ENCODE measurements at places on chromosomes 6 and 20.

GRCh38 chr20:23341073-23341472 is 9.5 kb upstream of the NXT1 start:
- no peak for DNase-seq

DNA sequence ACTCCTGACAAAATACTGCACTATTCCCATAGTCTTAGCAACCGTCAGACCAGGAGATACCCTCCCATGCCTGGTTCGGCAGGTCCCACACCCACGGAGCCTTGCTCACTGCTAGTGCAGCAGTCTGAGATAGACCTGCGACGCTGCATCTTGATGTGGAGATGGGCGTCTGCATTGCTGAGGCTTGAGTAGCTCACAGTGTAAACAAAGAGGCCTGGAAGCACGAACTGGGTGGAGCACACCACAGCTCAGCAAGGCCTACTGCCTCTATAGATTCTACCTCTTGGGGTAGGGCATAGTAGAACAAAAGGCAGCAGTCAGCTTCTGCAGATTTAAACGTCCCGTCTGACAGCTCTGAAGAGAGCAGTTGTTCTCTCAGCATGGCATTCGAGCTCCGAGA is 25.4 kb downstream of the TMEM244 start:
- DNase-seq: no peak

DNA sequence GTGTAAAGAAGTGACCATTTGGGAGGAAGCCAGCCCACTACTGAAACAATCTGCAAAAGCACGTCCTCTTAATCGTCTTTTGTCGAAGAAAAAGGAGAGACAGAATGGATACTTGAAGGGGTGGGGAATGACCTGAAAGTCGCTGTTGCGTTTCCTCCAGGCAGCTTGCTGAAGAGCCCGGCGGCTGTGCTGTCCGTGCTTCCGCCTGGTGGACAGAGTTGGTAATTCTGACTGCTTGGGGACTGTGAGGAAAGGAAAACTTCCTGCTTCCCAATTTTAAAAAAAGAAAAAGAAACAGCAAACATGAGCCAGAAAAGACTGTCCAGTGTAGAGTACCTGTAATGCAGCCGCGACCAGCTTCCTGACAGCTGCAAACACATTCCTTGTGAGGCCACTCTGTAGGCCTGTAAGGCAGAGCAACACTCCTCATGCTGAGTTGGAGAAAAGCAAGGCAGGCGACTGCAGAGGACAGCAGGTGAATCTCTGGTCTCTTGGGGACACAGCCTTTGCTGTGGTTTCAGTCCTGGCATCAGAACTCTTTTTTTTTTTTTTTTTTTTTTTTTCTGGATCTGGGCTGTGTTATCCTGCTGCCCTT is 251.1 kb upstream of the TBX18 start:
- DNase-seq: no peak

GRCh38 chr6:158849899-158850806 is 31.0 kb upstream of the EZR start:
- DNase-seq: peak; percentile 17

GRCh38 chr6:168691774-168692173 is 250.8 kb downstream of the SMOC2 start:
- no peak for DNase-seq

GRCh38 chr6:32329141-32329540 is 42.6 kb downstream of the TSBP1 start:
- DNase-seq: no peak

DNA sequence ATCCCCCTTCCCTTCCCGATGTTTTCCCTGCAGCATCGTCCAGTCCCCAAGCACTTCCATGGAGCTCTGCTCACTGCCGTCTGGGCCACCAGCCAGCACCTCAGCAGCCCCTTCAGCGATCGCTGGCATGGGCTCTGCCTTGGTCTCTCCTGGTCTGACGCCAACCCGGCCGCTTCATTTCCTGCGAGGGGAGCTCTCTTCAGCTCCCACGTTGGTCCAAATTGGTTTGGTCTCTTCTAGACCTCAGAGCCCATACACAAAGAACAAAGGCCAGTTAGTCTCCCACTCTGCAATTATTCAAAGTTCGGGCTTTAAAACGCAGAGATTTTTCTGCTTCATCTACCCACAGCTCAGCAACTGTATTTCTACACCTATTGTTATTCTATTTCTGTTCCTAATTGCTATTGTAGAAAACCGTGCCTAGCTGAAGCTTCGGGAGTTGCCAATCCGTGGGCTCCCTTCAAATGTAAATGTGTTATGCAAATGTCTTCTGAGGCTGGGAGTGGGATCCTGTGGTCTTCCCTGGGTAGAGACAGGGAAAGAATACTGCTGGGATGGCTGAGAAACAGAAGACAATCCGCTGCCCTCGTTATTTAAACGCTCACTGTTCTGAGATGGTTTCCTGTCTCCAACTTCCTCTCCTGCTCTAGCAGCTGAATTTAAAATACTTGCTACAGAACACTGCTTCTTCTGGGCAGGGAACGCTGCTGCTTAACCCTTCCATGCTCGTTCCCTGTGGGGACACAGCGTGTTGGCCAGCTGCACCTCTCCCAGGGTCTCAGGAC is 154.2 kb upstream of the QKI start:
- no peak for DNase-seq

- no peak for DNase-seq
Measured at GRCh38 chr20:3275064-3275935, 36.3 kb upstream of the SLC4A11 start.

- DNase-seq: no peak
Measured at GRCh38 chr6:160750276-160750689, 48.2 kb downstream of the PLG start.

DNA sequence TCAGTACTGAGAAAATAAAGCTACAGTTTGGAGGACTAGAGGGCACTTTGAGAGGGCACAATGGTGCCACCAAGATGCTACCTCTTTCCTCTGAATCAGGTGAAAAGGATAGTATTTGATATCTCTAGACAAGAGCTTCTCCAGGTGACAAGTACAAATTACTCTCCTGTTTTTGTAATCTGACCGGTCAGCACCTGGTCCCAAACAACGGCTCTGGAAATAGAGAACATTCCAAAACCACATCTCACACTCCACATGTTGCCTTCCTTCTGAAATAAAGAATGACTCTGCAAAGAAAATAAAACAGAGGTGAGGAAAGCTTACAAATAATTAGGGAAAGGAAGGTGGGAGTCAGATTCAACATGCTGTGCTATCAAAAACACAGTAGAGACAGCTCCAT is 51.3 kb upstream of the CITED2 start:
- no peak for DNase-seq

DNA sequence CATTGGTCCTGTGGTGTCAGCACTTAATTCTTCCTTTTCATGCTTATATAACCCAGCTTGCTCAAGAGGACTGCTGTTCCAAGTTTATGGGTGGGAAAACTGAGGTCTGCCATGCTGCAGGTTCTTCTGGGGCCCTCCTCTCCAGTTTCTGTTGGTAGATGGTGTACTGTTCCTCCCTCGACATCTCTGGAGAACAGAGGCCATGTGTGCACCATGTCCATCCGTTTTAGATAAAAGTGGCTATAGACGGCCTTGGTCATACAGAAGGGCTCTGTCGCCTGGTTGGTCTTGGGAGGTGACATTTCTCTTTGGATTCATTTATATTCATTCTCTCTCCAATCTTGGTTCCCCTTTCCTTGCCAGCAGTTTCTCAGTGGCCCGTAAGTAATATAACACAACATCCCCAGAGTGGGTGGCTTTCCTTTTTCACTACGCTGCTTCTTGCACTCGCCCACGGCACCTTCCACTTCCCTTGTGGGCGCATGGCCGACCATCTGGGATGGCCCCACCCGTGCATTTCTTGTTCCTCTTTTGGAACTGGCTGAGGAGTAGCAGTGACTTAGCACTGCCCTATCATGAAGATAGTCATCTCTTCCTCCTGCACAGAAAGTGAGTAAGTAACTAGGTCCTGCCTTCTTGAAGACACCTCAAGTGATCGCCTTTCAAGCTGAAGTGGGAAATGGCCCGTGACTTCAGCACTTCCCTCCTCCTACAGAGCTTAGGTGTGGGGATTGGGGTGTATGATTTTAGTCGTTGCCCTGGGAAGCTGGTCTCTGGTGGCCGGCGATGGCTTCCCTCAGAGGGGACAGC is 94.2 kb downstream of the RREB1 start:
- no peak for DNase-seq

DNA sequence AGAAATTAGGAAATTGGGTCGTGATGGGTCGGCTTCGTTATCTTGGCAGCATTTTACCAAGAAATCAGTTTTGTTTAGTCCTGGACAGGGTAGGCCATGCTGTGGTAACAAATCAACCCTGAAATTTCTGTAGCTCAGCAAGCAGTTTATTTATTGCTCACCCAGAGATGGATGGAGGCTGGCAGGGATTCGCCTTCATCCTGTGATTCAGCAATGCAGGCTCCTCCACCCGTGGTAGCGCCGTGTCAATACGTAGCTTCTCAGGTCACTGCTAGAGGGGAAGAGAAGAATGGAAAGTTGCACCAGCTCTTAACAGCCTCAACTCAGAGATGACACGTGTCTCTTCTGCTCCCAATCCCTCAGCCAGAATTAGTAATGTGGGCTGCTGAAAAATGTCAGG is 157.0 kb upstream of the SGK1 start:
- no peak for DNase-seq

- DNase-seq: no peak
Measured at GRCh38 chr6:122799916-122800686, 11.0 kb downstream of the SMPDL3A start.

DNA sequence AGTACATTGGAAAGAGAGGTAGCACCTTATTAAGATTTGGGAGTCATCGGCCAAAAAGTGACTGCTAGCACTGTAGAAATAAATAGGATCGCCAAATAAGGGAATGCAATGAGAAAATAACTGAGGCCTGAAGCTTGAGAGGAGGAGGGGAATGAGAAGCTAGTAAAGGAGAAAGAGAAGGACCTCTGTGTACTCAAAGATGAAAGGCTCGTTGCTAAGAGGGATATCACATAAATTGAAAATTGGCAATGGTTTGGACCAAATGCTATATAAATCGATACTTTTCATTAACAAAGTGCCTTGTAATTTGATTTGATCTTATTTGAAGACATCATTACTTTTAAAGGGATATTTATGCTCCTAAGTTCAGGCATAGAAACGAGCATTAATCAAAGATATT is 796.3 kb downstream of the QKI start:
- no peak for DNase-seq

DNA sequence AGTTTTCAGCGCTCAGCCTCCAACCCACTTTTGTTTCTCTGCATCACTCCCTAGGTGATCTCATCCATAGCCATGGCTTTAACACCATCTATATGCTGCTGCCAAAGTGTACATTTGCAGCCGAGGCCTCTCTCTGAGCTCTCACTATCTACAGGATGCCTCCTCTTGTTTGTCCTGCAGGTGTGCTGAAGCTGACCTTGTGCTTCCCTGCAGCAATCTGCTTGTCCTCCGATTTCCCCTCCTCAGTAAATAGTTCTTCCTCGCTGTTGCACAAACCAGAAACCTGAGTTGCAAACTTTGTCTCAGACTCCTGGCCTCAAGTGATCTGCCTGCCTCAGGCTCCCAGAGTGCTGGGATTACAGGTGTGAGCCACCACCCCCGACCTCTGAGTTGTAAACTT is 3.7 kb upstream of the TXNDC5 start:
- DNase-seq: no peak

GRCh38 chr20:25534845-25535244 is 50.5 kb downstream of the NINL start:
- no peak for DNase-seq

GRCh38 chr6:7114744-7115458 is 7.1 kb downstream of the RREB1 start:
- no peak for DNase-seq

DNA sequence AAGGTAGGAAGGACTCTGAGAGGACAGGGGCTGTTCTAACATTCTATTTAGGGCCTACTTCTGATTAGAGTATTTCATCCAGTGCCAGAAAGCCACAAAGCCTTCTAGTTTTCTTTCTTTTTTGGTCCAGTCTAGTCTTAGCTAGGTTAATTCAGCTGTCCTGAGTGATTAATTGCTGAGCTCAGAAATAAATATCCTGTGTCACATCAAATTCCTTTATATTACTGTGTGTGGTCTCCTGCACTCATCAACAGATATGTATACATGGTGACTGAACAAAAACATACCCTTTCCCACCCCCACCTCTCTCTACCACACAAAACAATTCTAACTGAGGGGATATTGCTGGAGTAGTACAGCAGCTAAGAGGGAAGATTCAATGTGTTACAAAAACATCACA is 601.5 kb upstream of the NRSN1 start:
- no peak for DNase-seq

DNA sequence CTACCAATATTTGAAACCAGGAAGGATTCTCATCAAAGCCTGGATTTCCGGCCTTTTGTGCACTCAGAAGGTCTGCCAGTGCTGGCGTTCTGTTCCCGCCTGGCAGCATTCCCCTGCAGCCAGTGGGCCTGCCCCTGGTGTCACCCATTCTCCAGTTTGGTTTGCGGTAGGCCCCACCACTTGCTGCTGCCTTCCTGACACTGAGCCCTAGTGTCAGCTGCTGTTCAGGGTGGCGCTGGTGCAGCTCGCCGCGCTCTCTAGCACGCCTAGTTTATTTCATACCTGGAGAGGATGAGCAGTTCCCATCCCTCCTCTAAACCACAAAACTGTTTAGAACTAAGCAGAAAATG is 9.5 kb downstream of the NPEPL1 start:
- no peak for DNase-seq

DNA sequence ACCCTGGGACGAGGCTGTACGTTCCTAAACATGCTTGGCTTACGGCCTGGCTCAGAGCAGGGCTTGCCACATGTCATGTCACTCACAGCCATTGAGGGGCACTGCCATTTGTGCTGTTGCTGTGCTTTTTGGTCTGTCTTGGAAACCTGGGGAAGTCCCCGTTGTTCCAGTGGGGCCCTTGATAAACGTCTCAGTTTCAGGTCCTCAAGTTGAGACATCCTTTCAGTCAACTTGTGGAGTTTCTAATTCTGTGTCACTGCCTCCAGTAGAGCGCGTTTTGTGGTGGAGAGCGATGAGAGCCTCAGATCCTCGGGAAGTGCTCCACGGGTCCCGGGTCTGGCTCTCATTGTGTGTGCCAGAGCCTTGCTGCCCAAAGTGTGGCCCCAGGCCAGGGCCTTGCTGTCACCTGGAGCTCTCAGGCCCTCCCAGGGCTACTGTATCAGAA is 43.0 kb upstream of the CCR6 start:
- DNase-seq: peak; percentile 22

GRCh38 chr6:19181211-19181610 is 656.0 kb upstream of the ID4 start:
- no peak for DNase-seq

- no peak for DNase-seq
Measured at GRCh38 chr20:59993736-59994430, 35.7 kb downstream of the CDH26 start.

GRCh38 chr6:139151425-139152087 is 16.7 kb downstream of the HECA start:
- DNase-seq: no peak

- DNase-seq: no peak
Measured at GRCh38 chr6:118649918-118650581, 1.3 kb downstream of the CEP85L start.

DNA sequence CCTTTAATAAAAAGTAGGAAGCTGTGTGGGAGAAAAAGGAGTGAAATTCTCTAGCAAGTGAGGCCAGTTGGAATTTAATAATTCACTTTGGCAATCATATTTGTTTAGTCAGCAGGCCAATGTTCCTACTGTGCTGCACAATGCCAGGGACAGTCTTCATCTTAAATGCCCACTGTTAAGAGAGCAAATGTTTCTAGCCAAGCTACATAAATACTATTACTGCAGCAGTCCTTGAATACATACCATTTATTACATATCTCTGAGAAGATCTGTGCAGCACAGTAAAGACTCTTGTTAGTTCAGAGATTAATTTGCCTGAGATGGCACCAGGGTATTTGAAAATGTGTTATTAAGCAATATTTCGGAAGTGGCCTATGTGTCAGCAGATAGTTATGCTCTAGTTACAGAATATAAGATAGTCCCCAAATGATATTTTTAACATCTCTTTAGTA is 105.4 kb downstream of the OGFRL1 start:
- no peak for DNase-seq

GRCh38 chr6:162580619-162581018 is 146.9 kb downstream of the PRKN start:
- no peak for DNase-seq
